Type B pancreatic cell (in vitro differentiated cells): ENCODE measurements at places on chromosomes 4 and X.

DNA sequence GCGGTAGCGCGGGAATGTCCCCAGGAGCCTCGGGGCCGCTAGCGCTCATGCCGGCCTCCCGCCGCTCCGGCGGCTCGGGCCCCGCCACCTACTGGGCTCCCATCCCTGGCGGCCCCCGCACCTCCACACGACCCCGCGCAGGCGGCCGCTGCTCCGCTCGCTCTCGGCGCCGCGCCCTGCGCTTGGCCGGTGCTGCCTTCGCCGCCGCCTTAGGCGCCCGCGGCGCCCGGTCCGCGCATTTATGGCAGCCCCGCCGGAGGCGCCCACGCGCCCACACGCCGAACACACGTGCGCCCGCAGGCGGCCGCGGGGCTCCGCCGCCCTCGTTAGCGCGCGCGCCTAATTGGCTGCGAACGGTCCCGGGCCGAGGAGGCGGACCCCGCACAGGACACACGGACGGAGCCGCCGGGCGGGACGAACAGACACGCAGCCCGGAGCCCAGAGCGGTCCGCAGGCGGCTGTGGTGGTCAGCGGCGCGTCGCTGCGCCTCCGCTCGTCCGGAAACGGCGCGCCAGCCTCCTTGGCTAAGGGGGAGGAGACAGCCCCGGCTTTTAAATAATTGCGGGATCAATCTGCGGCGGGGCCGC lies at the start of gene NKX1-1:
Gene NKX1-1, minus strand, starts transcription at position 49 of the 587 bp plus-strand sequence. Its CDS starts 0 bp downstream, at position 49.
- DNase-seq, result no peak

- DNase-seq, result no peak
Measured at GRCh38 chr4:42658261-42658660, 1.4 kb upstream of the ATP8A1 start.

- no peak for DNase-seq
Measured at GRCh38 chrX:65581661-65582339, 47.2 kb upstream of the LAS1L start.

- DNase-seq, result no peak
Measured at GRCh38 chr4:146959692-146960091, 14.0 kb upstream of the TTC29 start.

GRCh38 chrX:16712548-16713155 lies at the start of gene CTPS2:
CTPS2 (minus strand) TSS chrX:16712669; CDS start chrX:16702902, 9,767 bp downstream.
- peak; percentile 85 for DNase-seq

DNA sequence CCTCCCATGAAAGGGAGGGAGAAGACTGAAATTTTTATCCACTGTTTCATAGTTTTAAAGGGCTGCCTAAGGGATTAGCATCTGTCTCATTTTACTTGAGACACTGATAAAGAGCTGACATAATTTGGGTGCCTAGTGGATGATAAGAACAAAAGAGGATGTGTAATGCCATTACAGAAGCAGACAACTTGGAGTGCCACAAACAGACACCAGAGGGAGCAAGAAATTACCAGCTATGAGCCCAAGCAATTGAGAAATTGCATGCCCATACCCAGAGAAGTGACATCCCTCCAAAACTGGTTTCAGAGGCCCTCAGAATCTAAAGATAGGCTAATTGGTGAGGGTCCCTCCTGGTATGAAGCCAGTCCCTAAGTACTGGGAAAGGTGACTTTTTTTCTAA lies 38.5 kb upstream of the POU3F4 start:
- DNase-seq, result no peak

DNA sequence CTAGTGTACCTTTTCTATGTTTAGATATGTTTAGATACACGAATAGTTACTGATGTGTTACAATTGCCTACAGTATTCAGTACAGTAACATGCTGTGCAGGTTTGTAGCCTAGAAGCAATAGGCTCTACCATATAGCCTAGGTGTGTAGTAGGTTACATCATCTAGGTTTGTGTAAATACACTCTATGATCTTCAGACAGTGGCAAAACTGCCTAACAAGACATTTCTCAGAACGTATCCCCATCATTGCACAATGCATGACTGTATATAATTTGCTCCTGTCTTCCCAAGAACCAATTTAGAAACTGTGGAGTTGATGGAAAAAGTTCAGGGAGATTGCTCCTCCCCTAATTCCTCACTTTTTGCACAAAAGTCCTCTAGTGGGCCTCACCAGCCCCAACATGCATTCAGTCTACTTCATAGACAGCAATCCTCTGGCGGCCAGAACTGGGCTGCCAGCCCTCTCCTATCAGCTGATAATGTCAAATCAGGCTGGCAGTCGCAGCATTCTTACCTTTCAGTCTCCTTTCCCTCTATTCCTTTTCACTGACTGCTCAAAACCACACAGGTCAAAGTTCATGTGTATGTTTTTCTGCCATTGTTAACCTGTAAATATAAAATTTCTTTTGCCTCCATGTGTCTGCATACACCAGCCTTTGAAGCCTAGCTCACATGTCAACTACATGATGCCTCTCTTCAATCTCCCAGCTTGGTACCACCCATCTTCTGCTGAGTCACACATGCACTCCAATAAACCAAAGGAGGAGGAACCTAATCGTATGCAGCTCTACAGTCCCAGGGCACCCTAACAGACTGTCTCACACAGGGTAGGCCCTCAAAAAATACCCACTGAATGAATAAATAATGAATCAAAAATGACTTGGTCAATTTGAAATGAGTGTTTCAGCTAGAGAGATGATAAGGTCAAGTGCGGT lies 32.0 kb downstream of the BCLAF3 start:
- no peak for DNase-seq

DNA sequence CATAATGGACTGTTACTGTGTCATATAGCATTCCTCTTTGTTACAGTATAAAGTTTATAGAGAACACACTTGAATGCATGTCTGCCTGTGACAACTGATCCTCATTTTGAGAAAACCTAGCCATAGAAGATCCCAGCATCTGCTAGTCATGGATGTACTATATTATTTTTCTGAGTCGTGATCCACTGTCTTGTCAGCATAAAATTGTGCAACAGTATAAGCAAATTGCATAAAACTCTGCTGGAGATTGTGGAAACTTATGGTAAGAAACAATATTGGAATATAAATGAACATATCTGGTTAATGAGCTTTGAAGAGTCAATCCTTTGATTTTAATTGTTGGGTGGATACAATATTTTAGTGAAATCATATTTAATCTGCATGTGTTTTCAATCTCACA lies 3.6 kb downstream of the NEIL3 start:
- no peak for DNase-seq

DNA sequence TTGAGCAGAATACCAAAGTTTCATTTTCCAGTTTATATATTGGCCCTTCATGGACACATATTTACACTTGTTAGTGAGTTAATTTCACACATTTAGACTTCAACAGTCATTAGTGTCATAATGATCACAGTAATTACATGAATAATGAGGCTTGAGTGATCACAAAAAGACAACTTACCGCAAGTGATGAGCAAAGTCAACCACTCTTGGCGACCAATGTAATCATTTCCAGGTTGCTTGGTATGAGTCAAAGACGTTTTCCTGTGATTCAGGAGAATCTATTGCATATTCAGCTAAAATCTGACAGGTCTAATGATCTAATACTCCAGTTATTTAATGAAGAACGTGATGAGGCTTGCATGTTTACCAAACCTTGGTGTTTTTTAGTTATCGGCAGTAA lies 407.9 kb upstream of the TENM3 start:
- DNase-seq, result no peak

DNA sequence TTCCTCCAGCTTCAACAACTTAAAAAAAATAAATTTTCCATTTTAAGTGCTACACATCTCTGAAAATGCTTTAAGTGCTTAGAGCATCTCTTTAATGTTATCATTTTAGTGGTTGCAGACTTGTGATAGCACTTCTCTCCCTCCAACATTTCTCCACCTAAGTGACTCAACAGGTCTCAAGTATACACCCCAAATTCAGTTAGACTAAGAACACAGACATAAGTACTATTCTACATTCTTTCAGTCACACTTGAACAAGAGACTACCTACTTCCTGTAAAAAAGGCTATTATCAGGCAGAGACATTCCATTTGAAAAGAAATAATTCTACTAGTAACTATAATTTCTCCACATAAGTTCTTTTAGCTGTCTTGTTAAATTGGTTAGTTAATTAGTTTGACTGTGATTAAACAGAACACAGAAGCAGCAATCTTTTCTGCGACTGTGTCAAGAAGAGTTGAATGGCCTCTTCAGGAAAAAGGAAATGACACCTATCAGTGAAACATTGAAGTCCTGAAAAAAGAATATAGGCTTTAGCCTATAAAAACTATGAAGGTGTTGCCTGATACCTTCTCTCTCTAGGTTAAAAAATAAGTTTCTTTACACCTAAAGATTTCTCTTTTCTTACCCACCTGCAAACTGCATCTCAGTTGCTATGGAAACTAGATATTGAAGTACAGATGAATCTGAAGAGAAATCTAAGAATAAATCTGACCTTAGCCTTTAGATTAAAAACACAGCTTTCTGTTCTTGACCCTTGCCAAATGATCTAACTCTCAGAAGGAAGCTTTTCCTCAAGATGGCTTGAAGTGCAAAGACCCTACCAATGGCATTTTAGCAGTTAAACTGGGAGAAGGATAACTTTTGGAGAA lies 18.0 kb downstream of the NAF1 start:
- no peak for DNase-seq

DNA sequence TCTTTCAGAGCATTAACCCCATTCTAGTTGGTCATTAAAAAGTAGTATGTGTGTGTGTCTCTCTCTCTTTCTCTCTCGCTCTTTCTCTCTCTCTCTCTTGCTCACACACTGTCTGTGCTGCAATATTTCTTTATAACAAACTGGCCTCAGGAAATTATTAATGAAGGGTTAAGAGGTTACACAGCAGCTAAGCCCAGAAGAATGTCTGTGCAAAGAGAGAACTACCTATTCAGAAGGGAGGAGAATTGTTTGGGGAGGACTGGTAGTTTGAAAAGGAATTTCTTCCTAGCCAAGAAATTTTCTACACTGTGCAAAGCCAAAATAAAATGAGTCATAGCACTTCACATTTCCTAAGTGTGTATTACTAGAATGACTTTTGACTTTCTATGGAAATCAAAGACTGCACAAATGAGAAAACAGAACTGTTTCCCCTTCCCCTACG lies 22.2 kb downstream of the PDGFC start:
- DNase-seq, result no peak

- no peak for DNase-seq
Measured at GRCh38 chrX:38052096-38052495, 45.7 kb downstream of the SYTL5 start.

DNA sequence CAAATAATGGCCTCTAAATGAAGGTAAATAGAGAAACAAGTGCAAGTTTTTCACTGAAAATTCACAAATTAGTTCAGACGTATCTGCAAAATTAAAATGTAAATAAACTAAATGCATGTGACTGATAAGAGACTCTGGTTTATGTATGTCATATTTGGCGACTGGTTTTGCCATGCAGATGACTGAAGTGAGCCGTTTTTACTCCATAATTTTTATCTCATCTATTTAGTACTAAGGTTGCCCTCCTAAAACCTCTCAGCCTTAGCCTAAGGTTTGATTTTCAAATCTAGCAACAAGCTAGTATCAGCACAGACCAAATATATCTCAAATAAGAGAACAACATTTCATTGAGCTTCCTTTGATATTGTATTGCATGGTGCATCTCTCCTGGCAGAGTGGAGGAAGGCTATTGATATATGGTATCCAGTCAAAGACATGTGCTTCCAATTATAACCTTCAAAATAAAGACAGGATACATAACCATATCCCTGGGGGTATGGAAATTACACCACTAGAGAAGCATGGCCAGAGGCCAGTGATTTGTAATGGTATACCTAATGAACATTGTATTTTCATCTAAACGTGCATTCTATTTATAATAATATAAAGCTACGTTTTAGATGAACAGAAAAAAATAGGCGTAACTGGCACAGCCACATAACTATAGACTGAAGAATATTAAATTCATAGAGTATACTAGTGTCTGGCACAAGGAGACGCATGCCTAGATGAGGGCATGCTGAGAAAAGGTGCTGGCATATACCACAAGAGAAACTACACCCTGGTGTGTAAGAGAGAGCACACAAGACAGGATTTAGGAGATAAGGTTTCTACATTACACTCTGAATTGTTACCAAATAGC lies 392.6 kb upstream of the INTU start:
- no peak for DNase-seq

DNA sequence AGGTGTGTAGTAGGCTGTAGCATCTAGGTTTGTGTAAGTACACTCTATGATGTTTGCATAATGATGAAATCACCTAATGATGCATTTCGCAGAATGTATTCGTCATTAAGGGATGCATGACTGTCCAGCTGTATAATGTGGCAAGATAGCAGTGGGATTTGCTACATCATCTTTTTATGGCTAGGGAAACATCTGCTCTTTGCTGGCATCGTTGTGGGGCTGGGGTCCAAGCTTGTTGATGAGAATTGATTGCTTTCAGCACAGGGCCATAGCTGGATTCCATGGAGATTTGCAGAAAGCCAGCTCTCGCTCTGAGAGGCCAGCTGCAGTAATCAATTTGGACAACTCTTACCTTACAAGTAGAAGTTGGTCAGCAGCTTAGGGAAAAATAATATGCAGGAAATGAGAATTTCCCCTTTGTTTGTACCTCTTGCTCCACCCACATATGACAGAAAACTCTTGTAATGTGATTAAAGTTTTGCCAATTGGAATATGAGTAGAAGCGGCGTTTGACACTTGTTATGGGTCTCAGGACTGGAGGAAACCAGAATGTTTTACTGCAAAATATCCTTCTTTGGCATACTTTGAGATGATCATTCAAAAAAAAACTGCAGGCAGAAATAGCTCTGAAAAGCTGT lies 310.5 kb downstream of the RAPGEF2 start:
- DNase-seq, result no peak

DNA sequence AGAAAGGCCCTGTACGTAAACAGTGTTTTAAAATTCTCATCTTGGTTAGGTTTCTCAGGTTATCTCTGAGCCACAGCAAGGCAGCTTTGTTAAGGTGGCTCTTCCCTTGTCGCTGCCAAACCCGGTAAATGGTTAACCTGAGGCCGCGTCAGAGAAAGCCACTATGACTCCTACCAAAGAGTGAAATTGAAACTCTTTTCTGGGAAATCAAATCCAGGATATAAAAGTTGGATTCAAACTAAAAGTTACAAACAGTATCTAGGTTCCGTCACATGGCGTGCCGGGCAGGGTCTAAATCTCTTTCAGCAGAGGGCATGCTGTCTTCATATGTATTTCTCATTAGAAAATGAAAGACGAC lies 433 bp downstream of the MMAA start:
- no peak for DNase-seq

DNA sequence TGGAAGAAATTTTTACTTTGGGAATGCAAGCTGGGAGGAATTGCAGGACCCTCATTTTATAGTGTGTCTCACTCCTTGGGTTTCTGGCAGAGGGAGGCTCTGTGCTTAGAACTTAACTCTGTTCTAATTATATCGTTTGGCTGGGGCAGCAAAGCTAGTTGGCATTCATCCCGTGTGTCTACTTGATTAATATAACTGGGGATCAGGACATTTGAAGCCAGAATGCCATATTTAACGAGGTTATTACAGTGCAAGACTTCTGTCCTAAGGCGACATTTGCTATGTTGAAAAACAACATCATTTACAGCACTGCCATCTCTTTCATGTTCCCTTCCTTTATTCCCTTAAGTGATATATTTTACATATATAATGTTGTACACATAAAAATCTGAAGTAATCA lies 179.1 kb upstream of the TBC1D9 start:
- no peak for DNase-seq
